GDM1 (cell line): ENCODE measurements at places on chromosomes 1 and 21.

DNA sequence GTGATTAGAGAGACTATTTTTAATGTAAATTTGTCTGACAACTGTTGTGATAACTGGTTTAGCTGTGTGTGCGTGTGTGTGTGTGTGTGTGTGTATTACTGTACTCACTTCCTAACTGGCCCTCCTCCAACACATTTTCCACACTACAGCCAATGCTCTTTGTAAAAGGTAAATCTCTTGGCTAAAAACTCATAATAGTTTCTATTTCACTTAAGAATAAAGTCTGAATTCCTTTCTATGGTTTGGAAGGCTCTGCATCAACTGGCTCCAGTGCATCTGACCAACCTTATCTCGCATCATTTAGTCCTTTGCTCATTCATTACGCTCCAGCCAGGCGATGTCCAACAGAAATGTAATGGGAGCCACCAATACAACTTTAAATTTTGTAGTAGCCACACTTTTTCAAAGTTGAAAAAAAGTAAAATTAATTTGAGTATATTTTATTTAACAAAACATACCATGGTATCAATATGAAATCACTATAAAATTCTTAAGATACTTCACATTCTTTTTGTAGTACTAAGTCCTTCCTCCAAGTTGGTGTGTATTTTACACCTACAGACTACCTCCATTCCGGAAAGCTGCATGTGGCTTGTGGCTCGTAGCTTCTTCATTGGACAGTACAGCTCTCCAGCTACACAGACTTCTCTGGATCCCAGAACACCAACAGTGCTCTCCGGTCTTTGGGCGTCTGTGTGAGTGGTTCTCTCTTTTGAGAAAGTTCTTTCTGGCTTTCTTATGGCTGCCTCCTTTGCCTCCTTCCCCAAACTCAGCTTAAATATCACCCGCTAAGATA, 68.9 kb downstream of the NRIP1 start:
- DNase-seq: no peak

DNA sequence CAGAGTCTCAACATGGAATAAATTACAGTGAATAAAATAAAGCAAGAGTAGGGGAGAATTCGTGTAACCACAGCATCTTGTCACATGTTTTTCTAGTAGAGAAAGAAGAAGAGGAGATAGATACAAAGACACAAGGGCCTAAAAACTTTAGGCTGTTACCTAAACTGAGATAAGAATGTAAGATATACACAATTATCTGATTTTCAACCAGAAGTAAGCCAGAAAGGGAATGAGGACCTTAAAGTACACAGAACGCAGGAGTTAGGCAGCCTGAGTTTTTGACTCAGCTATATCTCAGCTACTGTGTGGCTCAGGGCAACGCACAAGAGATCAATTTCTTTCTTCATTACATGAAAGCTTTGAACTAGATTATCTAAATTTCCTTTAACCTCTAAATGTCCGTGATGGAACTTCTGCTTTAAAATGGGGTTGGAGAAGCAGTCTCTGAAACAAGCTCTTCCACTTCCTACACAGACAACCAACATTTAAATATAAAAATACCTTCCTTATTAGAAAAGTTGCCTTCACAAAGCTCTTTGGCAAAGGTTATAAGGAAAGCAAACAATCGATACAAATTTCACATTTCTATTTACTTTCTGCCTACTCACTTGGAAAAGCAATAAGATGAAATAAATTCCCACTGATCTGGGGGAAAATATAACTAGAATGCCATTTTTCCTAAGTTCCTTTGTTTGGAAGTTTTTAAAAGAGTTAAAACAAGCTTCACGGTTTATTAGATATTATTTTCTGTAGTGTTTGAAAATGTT, 5.2 kb upstream of the RGS13 start:
- DNase-seq: no peak

DNA sequence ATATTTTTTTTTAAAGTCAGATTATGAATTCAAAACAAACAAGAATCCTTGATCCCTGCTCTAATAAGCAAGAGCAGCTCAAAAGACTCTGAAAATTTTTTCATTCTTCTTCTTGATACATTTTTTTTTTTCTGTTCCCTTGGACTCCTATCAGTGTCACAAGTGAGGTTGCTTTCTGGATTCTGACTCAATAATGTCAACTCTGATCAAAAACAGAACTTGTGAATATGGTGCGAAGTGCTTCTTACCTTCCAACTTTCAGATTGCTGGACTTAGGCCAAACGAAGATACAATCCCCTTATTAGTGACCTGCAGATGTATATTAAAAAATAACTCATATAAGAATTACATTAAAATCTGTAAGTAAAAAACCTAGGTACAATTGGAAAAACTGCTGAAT, 136.1 kb downstream of the GPATCH2 start:
- no peak for DNase-seq

DNA sequence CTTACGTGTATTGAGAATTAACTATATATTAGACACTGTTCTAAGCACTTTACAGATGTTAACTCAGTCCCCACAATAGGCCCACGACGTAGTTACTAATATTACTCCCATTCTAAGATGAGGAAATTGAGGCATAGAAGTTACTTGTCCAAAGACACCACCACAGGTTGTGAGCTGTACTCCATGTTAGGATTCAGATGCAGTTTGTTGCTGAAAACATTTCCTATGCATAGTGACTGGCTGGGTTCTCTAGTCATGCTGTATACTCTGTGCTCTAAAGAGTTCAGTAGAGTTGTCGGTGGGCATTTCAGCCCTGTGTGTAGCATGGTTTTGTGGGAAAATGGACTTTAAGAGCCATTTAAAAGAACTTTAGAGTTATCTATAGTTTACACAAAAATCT, 65.2 kb downstream of the GPR137B start:
- no peak for DNase-seq

GRCh38 chr1:76084029-76084627, 9.6 kb downstream of the ST6GALNAC3 start:
- no peak for DNase-seq

DNA sequence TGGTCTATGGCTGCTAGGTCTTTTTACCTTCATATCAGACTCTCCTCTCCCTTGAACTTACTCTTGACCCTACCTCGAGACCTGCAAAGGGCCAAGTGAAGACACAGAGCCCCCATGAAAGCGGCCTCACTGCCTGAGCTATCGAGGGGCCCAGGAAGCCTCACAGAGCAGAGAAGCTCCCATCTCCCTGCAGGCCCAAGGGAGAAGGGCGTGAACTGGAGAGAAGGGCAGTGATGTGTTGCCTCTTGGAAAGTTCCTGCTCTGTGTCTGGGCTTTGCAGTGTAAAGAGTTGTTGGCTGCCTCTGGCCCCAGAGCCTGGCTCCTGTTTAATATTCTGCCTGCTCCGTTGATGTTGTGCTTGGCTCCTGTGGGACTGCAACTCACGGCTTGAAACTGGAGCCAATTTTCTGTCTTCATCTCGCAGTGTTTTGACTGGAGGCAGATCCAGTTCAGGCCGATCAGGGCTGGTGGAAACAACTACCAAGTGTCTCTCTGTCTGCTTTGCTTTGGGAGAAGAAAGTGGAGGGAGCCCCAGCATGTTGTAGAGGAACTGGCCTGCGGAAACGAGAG, 4.3 kb downstream of the SERTAD4 start:
- no peak for DNase-seq

DNA sequence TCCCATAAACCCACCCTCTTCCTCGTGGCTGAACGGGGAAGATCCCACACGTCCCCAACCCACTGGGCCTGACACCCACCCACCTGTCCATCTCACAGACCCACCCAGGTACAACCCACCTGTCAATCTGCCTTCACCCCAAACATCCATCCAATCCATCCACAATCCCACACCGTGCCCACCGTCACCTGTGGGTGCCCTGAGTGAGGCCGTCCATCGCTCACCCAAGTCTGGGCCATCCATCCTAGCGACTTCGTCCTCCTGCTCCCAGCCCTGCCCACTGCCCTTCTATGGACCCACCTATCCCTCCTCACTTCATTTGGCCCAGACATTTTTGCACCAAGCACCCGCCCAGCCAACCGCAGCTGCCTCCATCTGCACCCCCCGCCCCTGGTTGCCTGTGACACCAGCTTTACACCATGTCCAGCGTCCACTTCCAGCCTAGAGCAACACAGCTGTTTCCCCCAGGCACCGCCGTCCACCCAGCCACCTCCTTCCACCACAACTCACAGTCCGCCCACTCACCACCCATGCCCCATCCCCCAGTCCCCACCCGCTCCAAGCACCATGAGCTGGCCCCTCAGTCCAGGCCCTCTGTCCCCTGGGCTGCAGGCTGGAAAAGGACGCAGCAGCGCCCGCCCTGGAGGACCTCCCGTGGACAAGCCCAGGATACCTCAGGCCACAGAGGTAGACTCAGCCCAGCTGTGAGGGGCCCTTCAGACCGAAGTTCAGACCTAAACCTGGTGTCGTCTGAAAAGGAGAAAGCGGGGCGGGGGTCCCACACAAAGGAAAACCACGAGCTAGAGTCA, 7.7 kb downstream of the TTLL10 start:
- DNase-seq: no peak

- no peak for DNase-seq
These were observed 135.2 kb upstream of the CYYR1 start for GRCh38 chr21:26708223-26708800.

- DNase-seq: no peak
These were observed 25.6 kb downstream of the CCDC190 start for GRCh38 chr1:162835157-162835899.

DNA sequence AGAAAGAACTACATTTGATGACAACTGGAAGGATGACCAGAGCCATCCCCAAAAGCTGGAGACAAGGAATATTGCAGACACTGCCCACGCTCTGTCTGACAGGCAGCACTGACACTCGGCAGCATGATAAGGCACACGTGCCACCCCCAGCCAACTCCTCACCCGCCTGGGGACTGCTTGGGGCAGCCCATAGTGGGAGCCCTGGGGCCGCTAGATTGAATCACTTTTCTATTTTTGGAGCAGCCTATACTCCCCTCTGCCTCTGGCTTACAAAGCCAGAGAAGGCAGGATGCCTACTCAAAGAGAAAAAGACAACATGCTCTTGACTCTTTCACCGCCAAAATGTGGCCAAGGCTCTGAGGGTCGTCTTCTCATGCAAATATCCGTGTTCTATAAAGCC, 1.3 kb downstream of the SMG5 start:
- DNase-seq: no peak

DNA sequence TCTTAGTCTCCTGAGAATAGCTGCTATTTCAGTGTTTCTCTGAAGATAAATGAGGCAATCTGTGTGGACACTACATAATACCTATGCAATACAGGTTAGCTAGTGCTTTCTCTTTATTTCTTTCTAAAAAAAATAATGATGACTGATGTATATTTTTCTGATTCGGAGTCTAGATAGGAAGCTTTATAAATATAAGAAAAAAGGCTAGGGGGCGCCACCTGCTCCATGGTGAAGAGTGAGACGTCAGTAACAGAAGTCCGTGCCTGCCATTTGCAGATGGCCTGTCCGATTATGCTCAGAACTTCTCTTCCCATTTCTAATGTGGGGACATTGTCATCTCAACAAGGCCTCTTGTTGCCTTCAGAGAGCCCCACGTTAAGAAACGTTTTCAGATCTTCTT, 26.4 kb downstream of the QSOX1 start:
- no peak for DNase-seq

DNA sequence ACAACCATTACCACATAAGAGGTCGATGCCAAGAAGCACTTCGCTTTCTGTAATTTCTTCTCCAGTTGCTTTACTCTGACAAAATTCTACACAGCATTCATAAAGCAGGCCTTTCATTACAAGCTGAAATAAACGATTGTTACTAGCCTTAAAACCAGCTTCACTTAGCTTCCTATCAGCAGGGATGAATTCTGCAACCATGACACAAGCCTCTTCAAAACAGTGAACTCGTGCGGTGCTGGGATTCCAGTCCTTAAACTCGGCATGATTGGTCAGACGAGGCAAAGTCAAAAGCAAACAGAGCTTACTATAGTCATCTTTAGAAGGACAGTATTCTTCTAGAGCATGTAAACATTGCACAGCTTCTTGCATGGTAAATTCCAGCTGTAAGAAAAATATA, 30.6 kb downstream of the WDR47 start:
- DNase-seq: no peak

DNA sequence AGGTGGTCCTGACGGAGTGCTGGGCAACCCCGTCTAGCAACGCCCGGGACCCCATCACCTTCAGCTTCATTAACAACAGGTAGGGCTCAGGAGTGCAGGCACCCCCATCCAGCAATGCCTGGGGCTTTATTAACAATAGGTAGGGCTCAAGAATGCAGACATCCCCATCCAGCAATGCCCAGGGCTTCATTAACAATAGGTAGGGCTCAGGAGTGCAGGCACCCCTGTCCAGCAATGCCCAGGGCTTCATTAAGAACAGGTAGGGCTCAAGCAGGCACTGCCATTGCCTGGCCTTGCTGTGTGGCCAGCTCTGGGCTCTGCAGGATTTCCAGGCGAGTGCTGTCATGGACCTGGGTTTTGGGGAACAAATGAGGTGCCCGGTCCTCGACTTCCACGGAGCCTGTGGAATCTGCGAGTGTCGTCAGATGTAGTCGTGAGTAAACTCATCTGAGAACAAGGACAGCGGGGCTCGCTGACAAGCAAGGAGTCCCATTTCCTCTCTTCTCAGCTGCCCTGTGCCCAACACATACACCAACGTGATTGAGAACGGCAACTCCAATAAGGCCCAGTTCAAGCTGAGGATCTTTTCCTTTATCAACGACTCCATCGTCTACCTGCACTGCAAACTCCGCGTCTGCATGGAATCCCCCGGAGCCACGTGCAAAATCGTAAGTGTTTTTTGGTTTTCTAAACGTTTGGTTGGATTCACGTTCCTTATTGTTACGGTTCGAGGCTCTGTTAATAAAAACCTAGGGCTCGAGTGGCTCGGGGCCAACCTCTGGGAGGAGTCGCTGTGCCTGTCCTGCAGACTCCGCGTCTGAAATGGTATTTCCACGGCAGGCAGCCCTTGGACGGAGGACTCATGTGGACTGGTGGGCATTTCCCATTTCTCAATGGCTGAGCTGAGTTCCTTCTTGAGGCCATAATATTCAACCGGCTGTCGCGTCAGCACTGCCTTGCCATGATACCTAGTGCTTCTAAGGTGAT, 56.3 kb downstream of the UMODL1 start:
- DNase-seq: no peak

DNA sequence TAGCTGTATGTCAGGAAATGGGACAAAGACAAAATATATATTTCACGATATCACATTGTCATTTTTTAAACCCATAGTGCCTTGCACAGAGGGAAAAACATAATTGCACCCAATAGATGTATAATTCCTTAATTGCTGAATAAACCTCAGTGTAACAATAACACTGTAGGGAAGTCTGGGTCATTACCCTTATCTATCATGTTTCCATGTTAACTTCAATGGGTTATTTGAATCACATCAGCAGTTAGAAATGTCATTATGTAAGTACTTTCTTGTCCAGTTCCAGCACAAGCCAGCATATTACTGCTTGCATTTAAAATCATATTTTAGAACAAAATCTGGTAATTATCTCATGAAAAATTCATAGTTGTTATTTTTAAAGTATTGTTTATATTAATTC, 222.7 kb downstream of the HMCN1 start:
- DNase-seq: no peak

- peak; percentile 59 for DNase-seq
These were observed 304.0 kb downstream of the KIF26B start for GRCh38 chr1:245458761-245459174.

- no peak for DNase-seq
These were observed 208.0 kb upstream of the DEPDC1 start for GRCh38 chr1:68704800-68705443.
